A375 (cell line): ENCODE measurements at places on chromosomes 2 and 18. TPM values are rescaled to one million over a fixed set of nuclear protein-coding genes. Genes with fewer than 3 reads are reported as not detected.

Gene ZBTB7C
- total RNA-seq = not detected in 2 replicates

Gene ABHD1
- 0.30 and 0.53 TPM in 2 replicates for total RNA-seq

Gene TTR
- total RNA-seq = not detected in 2 replicates

Gene NDUFAF7
- total RNA-seq = 20.7 and 30.7 TPM in 2 replicates
